ENCODE measurements at places on chromosomes 6 and 20.

GRCh38 chr20:43293068-43293786 lies 103.5 kb upstream of the PTPRT start:
- peak; percentile 54 for DNase-seq

GRCh38 chr20:45041464-45042337 lies 59.2 kb downstream of the KCNS1 start:
- peak; percentile 26 for DNase-seq

DNA sequence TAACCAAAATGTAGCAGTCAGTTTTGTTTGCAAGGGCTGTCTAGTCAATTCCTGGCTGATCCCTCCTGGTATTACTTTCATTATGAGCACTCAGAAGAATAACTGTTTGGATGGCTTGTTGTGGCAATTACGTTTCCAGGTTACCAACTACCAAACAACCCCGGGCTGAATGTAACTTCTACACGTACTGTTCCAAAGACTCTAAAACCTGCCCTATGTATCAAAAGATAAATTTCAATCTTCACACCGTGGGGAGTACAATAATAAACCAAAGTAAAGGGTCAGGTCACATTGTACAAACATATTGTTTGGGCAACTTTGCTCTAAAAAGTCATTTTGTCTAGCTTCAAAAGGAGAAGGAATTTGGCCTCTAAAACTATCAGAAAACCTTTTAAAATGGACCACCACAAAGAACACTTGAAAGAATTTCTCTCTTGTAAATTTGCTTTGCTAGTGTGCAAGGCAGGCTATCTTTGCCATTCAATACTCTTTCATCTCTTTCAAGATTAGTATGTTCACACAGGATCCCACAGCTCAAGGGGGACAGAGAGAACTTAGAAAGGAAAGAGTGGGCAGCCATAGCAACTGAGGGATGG lies 27.6 kb downstream of the DCDC2 start:
- no peak for DNase-seq

- DNase-seq, result no peak
Measured at GRCh38 chr6:166515072-166515810, 71.2 kb downstream of the RAMACL start.

DNA sequence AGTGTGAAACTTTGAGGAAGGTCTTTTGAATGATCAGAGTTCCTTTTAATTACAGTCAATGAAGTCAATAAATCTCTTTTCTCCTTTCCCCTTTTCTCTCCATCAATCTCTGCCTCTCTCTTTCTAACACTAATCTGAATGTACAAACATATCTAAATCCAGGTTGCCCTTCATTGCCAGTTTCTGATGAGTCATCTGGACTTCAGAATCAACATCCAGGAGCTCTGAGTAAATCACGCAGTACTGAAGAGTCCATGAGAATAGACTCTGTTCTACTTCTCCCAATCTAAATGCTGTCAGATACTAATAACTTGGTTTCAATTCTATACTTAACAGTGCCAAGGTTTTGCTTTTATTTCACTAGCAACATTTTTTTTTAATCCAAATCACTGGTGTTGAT lies 238.7 kb upstream of the THEMIS start:
- no peak for DNase-seq

GRCh38 chr20:35551503-35551902 lies 9.6 kb downstream of the ERGIC3 start:
- DNase-seq, result no peak

GRCh38 chr6:15268137-15268908 lies 22.5 kb downstream of the JARID2 start:
- DNase-seq, result no peak

DNA sequence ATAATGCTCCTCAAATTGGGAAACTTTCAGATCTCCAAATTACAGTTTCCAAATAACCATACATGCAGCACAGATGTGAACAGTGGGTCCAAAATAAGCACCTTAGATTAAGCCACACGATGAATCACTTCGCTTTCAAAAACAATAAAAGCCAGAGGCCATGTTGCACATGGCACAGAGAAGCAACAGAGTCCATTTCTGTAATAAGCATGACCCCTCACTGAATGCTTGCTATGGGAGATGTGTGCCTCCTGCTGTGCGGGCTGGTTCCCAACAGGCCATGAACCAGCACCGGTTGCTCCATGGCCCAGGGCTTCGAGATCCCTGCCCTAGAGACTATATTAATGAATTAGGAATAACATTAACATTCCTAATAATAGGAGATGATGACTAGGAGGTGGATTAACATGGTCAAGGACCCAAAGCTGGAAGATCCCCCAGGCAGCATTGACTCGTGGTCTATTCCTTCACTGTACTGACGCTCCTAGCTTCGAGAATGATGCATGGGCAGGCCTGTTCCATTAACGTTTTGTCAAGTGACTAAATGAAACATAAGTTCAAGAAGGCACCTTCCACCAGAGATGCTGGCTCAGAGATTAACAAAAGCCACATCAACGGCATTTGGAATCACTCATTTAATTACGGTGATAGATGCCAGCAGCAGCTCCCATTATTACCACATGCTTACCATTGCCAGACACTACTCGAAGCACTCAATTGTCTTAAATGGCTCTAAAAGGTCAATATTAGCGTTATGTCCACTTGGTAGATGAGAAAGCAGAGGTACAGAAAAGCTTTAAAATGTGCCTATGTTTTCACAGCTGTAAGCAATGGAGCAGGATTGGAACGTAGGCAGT lies 470.6 kb upstream of the AGPAT4 start:
- no peak for DNase-seq

DNA sequence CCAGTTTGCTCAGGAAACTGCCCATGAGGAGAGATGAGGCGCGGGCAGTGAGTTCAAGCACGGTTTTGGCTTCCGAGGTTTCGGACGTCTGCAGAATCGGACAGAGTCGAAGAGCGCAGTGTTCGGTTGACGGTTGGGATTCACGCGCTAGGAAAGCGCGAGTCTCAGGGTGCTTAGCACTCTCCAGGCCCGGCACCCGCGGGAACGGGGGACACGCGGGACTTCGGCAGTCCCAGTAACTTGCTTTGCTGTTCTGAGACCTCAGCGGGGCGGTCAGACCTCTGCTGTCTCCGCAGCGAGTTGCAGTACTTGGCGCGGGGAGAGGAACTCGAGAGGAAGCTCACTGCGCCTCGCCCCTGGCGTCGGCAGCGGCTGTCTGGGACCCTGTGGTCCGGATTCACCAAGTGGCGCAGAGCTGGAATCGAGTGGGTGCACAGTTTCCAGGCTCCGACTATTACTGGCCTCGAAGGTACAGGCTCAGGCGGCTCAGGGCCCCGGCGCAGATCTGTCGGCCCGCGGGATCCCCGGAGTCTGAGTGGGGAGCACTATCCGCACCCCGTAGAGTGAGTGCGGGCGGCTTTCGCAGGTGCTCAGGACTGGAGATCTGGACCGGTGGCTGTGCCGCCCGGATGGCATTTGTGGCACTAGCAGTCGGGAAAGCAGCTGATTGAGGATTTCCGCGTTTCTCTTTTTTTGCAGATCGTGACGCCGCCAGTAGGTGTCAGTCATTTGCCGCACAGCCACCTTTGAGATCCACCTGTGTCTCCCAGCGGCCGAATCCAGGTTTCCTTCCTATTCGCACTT lies at the start of gene POM121L2:
Gene POM121L2, minus strand, starts transcription at position 128 of the 804 bp plus-strand sequence. Its CDS starts 103 bp downstream, at position 25.
- peak; percentile 94 for DNase-seq

DNA sequence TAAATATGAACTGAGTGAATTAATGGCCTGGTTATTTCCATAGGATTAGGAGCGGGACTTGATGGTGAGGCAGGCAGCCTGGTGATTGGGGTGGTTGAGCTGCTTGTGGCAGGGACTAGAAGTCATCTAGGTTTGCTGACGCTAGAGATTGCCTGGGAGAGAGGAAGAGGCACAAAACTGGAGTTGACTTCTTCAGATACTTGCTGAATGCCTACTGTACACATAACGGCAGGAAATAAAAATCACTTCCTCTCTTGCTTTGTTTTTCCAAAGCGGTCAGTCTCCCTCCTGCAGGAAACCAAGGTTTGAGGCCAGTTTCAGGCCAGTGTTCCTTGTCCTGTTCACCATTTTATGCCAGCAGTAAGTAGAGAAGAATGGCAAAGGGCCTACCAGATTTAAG lies 36.7 kb upstream of the MYLIP start:
- DNase-seq, result no peak

DNA sequence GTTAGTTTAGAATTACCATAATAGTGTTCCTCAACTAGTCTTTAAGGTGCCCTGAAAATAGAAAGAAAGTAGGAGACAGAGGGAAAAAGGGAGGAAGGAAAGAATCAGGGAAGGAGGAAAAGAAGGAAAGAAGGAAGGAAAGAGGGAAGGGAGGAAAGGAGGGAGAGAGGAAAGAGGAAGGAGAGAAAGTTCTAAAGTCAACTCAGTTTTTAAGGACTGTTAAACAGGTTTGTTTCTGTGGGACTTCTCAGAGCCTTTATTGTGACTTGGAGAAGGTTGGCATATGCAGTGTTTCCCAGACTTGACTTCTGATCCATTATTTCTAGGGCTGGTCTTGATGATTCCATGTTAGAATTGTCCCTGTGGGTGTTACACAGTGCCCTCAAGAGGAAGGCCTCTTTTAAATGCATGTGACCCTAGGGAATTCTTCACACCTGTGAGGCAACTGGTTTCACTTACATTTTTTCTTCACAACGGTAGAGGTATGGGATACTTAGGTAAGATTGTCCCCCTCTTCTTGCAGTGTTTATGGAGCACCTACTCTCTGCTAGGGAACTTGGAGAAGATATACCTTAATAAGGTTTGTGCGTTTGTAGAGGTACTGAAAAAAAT lies 132.7 kb upstream of the GMDS start:
- DNase-seq, result no peak

GRCh38 chr6:158847012-158847529 lies 27.9 kb upstream of the EZR start:
- no peak for DNase-seq

DNA sequence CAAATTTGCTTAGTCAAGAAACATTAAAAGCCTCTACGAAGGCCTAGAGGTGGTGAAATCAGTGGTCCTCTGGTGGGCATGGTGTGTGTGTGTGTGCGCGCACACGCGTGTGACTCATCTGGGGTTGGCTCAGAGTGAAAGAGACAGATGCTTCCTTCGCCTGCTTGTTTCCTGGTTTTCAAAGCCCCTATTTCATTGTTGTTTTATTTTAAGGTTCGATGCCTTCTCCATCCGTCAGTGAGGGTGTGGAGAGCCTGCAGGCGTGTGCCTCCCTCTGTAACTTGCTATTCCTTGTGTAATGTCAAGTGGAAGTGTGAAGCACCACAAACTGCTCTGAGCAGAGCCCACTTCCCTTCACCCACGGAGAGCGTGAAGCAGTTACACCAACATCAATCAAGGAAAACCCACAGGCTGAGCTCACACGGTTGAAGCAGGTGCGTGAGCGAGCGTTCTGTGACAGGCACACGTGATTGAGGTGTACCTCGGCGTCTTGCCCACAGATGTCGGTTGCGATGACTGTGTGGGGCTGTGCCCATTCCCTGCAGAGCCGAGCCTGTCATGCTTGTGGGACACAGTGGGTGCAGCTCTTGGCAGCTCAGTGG lies 233.9 kb downstream of the PRL start:
- no peak for DNase-seq

DNA sequence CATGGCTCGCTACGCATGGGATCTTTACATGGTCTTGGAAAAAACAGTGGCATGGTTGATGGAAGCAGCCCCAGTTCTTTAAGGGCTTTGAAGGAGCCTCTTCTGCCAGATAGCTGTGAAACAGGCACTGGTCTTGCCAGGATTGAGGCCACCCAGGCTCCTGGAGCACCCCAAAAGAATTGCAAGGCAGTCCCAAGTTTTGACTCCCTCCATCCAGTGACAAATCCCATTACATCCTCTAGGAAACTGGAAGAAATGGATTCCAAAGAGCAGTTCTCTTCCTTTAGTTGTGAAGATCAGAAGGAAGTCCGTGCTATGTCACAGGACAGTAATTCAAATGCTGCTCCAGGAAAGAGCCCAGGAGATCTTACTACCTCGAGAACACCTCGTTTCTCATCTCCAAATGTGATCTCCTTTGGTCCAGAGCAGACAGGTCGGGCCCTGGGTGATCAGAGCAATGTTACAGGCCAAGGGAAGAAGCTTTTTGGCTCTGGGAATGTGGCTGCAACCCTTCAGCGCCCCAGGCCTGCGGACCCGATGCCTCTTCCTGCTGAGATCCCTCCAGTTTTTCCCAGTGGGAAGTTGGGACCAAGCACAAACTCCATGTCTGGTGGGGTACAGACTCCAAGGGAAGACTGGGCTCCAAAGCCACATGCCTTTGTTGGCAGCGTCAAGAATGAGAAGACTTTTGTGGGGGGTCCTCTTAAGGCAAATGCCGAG lies 78.2 kb downstream of the ASXL1 start:
- no peak for DNase-seq

DNA sequence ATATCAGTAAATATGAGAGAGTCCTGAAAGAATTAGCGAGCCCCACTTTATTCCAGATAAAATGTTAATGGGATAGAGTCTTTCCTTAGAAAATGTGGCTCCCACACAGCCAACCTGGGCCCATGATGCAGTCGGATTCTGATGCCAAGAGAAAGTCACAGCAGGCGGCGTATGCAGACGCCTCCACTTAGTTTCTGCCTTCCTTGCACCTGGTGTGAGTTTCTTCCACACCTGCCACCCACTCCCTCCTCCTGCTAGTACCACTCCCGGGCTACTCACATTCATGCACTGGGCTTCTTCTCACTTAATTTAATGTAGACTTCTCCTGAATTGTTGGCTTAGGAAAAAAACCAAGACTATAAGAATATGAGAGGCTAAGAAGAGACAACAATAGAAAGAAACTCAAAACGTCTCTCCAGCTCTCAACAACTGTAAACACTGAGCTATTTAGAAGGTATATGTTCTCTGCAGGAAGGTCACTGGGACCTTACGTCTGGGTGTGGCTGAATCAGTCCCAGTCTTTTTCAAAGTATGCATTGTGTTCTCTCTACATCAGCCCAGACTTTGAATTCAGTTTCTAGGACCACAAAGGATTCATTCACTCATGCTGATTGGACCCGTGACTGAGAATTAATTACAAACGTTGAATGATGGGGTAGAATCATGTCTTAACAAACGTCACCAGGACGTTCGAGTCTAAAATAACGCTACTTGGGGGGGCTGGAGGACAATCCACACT lies 70.4 kb downstream of the GCNT2 start:
- no peak for DNase-seq

DNA sequence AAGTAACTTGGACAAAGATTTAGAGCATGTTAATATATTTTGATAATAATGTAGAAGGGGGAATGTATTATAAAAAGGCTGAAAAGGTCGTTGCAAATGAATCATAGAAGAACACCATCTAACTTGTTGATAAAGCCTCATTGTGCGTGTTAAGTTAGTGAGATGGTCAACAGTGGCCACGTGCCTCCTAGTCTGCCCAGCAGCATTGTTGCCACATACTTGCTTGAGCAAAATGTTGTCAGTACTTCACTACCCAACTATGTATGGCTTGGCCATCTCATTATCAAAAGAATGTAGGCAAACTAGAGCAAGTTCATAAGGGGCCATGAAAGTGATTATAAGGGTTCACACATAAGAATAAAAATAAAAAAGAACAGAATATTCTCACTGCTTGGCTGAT lies 84.6 kb downstream of the PHACTR1 start:
- DNase-seq, result no peak
